ENCODE measurements at places on chromosomes 3 and 15. TPM values are rescaled to one million over a fixed set of nuclear protein-coding genes. Genes with fewer than 3 reads are reported as not detected.

DNA sequence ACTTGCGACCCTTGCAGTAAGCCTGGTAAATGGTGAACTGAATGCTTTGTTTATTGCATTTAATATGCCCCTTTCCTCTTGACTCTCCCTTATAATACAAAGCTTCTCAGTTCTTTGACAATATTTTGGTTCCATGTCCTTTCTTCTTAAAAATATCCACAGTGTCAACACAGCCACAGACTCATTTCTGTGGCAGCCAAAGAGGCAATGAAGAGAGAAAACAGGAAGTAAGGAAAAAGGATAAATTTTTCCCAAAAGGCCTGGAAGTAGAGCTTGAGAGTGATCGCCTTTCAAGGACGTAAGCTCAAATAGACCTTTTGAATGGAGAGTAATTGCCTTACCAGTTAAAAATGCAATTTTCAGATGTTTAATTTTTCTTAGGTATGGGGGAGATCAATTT, 59.4 kb downstream of the PEX5L start:
- DNase-seq: no peak
- H3K4me3 ChIP-seq: no peak overlapping the region
- peaks cover 15% of the 10 kb centered on the region for H3K4me1 ChIP-seq

- no peak for DNase-seq
- no peaks in the 10 kb centered on the region for H3K36me3 ChIP-seq
- no peak overlapping the region for H3K27ac ChIP-seq
- peaks cover 3% of the 10 kb centered on the region for H3K4me1 ChIP-seq
These were observed 238.8 kb downstream of the OPA1 start for GRCh38 chr3:193831495-193832455.

DNA sequence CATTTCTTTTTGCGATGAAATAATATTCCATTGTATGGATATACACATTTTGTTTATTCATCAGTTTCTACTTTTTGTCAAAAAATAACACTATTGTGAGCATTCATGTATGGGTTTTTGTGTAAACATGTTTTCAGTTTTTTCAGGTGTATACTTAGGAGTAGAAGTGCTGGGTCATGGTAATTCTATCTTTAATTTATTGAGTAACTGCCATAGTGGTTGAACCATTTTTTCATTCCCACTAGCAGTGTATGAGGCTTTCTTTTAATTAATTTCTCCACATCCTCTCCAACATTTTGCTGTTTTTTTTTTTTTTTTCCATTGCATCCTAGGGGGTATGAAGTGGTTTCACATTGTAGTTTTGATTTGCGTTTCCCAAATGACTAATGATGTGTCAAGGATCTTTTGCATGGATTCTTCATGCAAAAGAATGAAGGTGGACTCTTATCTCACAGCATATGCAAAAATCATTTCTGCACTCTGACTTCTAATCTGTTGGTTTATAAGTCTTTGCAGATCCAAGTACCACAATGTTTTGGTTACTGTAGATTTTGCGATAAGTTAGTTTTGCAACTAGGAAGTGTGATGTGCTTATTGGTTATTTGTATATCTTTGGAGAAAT, 12.6 kb downstream of the ATP2C1 start:
- no peak overlapping the region for H3K4me3 ChIP-seq
- no peak overlapping the region for H3K27ac ChIP-seq
- H3K27me3 ChIP-seq: no peaks in the 10 kb centered on the region
- H3K4me1 ChIP-seq: peaks cover 48% of the 10 kb centered on the region
- H3K36me3 ChIP-seq: peaks cover 10% of the 10 kb centered on the region

DNA sequence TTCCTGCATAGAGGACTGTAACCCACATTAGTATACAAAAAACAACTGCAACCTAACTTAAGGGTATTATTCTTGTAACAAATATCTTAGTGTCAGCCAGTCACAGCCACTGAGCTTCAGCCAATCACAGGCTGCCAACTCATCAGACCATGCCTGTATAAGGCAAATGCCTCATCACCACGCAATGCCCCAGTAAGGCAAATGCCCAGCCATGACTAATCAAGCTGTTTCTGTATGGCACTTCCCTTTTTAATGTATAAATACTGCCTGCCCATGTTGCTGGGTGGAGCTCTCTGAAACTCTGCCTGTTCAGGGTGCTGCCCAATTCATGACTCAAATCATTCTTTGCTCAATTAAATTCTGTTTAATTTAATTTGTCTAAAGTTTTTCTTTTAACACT, 18.4 kb upstream of the GABRA5 start:
- DNase-seq: no peak
- no peak overlapping the region for H3K4me3 ChIP-seq
- no peaks in the 10 kb centered on the region for H3K4me1 ChIP-seq

GRCh38 chr3:79467721-79468120, 300.1 kb downstream of the ROBO1 start:
- no peaks in the 10 kb centered on the region for H3K36me3 ChIP-seq

- no peak overlapping the region for H3K27ac ChIP-seq
- peaks cover 20% of the 10 kb centered on the region for H3K27me3 ChIP-seq
- H3K4me3 ChIP-seq: no peak overlapping the region
- no peak for DNase-seq
- H3K4me1 ChIP-seq: no peaks in the 10 kb centered on the region
These were observed 4.6 kb downstream of the TMEM108 start for GRCh38 chr3:133042778-133043177.

- H3K27ac ChIP-seq: no peak overlapping the region
- no peak overlapping the region for H3K4me3 ChIP-seq
- no peaks in the 10 kb centered on the region for H3K4me1 ChIP-seq
- peaks cover 3% of the 10 kb centered on the region for H3K27me3 ChIP-seq
These were observed 81.9 kb upstream of the ADAMTSL3 start for GRCh38 chr15:83571820-83572707.

DNA sequence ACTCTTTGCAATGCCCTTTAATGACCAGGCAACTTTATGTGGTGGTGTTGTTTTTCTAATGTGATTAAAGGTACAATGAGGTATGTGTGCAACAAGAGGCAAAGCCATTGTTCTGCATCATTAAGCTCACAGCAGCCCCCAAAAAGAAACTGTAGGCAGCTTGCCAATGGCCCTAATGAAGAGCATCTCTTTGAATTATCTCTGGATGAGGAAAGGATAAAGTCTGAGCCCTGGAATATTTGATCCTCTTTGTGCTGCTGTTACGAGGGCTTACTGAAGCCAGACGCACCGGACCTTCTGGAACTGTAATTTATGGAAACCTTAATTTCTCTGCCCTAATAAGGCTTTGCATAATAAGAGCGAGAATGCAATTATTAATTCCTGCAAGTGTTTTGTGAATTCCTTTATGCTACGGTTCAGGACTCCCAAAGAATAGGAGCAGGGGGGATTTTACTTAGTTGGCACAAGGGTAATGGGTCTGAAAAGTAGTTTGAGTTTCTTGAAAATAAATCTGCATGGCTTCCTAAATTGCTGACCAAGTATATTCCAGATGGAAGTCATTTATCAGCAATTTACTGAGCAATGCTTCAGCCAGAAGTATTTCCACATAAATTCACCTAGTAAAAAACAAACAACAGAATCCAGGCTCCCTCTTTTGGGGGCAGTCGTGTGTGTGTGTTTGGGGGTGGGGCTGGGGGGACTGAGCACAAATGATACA, 193.4 kb downstream of the PDZRN3 start:
- no peaks in the 10 kb centered on the region for H3K4me1 ChIP-seq
- H3K36me3 ChIP-seq: no peaks in the 10 kb centered on the region
- peaks cover 3% of the 10 kb centered on the region for H3K27me3 ChIP-seq
- DNase-seq: no peak

- DNase-seq: peak; percentile 45
- H3K4me1 ChIP-seq: peaks cover 10% of the 10 kb centered on the region
- no peak overlapping the region for H3K27ac ChIP-seq
- H3K4me3 ChIP-seq: peak overlapping the region; percentile 87
- no peaks in the 10 kb centered on the region for H3K36me3 ChIP-seq
These were observed 16.7 kb upstream of the WNT7A start for GRCh38 chr3:13896473-13897154.

DNA sequence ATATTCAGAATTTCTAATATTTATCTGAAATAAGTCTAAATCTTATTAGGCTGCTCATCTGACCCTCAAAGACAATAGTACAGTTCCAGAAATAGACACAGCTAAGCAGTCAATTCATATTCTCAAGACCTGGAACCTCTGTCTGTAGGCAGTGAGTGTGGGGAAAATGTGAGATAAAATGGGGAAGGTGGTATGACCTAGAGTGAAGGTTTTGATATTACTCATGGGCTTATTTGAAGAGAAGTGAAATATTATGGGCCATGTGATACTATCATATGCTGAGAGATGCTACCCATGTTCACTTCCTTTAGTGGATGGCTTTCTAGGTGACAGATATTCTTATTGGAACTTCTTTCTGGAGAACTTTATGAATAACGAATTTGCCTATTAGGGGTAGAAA, 33.5 kb downstream of the TGFBR2 start:
- no peaks in the 10 kb centered on the region for H3K27me3 ChIP-seq
- H3K36me3 ChIP-seq: peaks cover 50% of the 10 kb centered on the region
- no peak for DNase-seq
- H3K27ac ChIP-seq: peak overlapping the region; percentile 88

The GUCA1C gene
- total RNA-seq: not detected

- no peaks in the 10 kb centered on the region for H3K27me3 ChIP-seq
- peaks cover 71% of the 10 kb centered on the region for H3K4me1 ChIP-seq
- peak; percentile 43 for DNase-seq
- H3K27ac ChIP-seq: peak overlapping the region; percentile 89
These were observed 817 bp downstream of the USP3 start for GRCh38 chr15:63504979-63505841.

DNA sequence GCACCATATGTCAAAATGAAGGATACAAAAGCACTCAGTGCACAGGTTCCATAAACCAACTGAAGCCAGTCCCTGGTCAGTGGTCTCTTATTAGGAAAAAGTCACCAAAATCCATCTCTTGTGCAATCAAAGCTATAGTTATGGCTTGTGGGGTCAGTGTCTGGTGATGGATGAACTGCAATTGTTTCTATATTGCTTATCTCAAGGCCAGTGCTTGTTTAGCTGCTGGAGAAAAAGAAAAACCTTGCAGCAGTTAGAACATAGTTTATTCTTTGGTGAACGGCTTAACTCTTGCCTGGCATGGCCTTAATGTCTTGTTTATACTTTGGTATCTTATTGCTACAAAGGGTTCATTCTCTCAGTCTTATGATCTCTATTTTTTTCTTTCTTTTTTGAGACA, 2.9 kb upstream of the UQCRC1 start:
- peak overlapping the region; percentile 65 for H3K27ac ChIP-seq
- no peak overlapping the region for H3K4me3 ChIP-seq
- peaks cover 22% of the 10 kb centered on the region for H3K4me1 ChIP-seq
- H3K36me3 ChIP-seq: peaks cover 42% of the 10 kb centered on the region
- no peaks in the 10 kb centered on the region for H3K27me3 ChIP-seq

The MUC20 gene
- 5.0 TPM for total RNA-seq

GRCh38 chr3:37227870-37228549, 53.6 kb upstream of the LRRFIP2 start:
- peaks cover 24% of the 10 kb centered on the region for H3K27me3 ChIP-seq
- no peak overlapping the region for H3K27ac ChIP-seq
- H3K36me3 ChIP-seq: no peaks in the 10 kb centered on the region
- H3K4me3 ChIP-seq: no peak overlapping the region
- peaks cover 14% of the 10 kb centered on the region for H3K4me1 ChIP-seq

GRCh38 chr15:39573844-39574243, 7.0 kb upstream of the THBS1 start:
- peaks cover 54% of the 10 kb centered on the region for H3K27me3 ChIP-seq
- peaks cover under 1% of the 10 kb centered on the region for H3K4me1 ChIP-seq
- no peak for DNase-seq
- no peaks in the 10 kb centered on the region for H3K36me3 ChIP-seq

GRCh38 chr3:42747581-42747980, 25.5 kb downstream of the CCDC13 start:
- no peak overlapping the region for H3K27ac ChIP-seq
- H3K27me3 ChIP-seq: no peaks in the 10 kb centered on the region
- H3K4me3 ChIP-seq: peak overlapping the region; percentile 1
- no peak for DNase-seq
- H3K36me3 ChIP-seq: no peaks in the 10 kb centered on the region
- peaks cover 18% of the 10 kb centered on the region for H3K4me1 ChIP-seq
